ENCODE measurements at places on chromosomes 4 and X.

- DNase-seq: no peak
Observed at GRCh38 chrX:112834031-112834845, 6.4 kb downstream of the AMOT start.

DNA sequence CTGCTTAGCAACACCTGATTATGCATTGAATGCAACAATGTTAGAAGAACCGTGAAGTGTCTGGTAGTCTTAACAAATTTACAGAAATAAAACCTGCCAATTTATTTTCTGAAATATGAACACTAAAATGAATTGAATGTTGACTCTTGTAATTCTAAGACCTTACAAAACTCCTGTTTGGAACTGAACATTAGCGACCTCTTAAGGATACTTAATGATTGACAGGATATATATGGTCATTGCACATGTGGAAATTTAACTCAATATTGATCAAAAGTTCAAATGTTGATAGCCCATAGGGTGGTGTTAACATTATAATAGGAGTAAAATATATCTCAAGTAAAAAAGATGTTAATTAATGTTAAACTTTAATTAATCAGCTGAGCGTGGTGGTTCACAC, 79.1 kb downstream of the TECRL start:
- no peak for DNase-seq

DNA sequence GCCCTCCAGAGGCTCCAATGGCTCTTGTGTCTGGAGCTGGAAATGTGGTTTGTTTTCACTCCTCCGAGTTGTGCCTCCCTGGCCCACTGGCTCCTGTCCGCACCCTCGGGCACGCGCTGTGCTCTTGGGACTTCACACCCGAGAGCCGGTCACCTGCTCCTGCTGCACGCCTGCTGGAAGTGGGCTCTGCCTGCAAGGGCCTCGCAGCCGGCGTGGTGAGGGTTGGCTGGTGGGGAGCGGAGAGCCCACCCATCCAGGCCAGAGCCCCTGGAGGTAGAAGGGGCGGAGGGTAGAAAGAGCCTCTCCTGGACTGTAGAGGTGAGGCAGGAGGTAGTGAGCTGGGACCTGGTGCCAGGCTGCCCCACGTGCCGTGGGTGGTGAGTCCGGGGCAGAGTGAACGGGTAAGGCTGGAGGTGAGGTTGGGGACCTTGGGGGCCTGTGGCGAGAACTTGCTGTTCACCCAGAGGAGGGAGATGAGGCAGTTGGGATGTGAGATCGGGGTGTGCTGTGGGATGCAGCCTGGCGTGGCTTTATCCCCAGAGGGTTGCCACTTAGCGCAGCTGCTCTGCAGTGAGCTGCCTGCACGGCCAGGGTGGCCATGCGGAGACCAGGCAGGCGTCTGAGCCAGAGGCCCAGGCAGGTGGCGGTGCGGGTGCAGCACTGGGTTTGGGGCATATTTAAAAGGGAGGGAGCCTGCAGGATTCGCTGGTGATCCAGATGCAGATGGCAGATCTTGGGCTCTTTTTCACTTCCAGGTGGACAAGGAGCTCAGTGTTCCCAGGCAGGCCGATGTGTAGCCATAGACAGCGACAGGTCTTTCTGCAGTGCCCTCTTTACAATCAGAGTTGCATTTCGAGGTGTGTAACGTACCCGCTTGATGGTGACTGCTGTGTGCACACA, 48.8 kb downstream of the PCGF3 start:
- DNase-seq: no peak

GRCh38 chrX:104104676-104105075, 7.6 kb upstream of the ZCCHC18 start:
- no peak for DNase-seq

DNA sequence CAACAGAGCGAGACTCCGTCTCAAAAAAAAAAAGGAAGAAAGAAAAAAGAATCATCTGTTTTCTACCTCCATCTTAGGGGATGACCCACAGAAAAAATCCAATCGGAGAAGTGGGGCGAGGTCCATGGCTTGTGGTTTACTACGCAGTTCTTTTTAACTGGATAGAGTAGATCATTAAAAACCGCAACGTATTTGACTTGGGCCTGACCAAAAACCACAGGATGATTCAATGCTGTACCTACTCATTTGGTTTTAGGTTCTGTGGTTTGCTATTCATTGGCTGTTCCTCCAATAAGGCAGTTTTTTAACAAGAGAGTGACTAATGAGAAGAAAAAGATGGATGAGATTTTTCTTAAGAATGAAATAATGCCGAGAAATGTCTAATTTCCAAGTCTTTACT, 83.7 kb downstream of the FREM3 start:
- no peak for DNase-seq

DNA sequence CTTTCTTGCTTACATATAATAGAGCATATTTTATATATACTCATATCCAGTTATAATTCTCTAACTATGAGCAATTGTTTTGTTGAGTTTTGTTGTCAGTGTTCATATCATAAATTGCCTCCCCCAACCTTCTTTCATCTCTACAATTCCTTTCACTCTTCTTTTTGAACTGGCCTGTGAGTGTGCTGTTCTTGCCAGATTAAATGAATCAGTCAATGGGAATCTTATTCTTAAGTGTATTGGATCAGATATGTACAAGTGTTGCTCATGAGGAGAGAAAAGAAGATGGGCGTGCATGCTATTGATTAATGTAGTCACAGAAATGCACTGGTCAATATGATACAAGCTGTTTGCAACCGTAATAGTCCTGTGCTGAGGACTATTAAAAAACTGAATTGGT, 728.1 kb upstream of the MAGEB2 start:
- no peak for DNase-seq

- DNase-seq: no peak
Observed at GRCh38 chr4:100936661-100937375, 410.5 kb downstream of the PPP3CA start.

DNA sequence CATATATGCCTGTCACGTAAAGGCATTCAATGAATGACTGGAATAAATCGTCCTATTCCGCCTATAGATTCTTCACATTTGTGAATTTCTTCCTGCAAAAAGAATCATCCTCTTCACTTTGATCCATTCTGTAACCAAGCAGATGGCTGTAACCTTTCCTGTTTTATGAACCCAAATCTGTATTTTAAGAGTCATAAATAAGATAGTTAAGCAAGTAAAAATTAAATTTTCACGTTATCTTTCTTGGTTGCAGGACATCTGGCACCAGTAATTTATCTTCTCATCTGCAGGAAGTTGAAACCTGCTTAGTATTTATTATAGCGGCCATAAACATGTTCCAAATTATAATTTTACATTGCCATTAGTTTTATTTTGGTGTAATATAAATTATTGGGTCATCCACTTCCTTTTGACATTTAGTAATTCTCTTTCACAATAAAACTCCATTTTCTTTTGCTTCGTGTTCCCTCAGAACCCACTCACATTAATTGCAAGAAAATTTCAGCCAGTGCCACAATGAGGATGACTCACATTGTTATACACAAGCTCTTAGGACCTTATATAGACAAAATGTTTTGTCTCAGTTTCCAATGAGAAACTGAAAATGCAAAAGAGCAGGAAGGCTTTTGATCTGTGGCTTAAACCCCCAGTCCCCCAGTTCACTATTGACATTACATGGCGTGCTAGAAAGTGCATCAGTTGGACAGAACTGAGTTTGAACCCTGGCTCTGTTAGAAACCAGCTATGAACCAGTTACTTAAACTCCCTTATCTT, 51.1 kb downstream of the TMEM156 start:
- DNase-seq: peak; percentile 21

GRCh38 chr4:4871242-4871572, 11.7 kb downstream of the MSX1 start:
- no peak for DNase-seq

DNA sequence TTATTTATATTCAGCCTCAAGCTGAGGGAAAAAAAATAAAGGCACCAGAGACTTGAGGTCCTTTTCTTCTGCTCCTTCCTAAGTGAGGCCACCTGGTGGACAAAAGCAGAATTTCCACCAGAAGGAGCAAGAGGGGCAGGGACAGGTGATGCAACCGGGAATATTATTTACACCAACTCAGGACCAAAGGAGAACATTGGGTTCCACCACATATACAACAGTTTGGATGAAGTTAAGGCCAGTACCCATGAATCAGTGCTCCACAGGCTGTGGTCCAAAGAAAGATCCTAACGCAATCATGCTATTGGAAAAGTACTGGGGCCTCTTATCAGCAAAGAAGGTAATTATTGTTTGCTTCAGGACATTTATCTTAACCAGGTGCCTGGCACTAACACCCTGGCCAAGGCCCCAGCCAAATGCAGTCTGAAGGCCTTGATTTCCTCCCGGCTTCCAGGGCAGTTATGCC, 57.4 kb downstream of the TSC22D3 start:
- DNase-seq: peak; percentile 62

- no peak for DNase-seq
Observed at GRCh38 chr4:111618908-111619307, 526.3 kb upstream of the FAM241A start.

DNA sequence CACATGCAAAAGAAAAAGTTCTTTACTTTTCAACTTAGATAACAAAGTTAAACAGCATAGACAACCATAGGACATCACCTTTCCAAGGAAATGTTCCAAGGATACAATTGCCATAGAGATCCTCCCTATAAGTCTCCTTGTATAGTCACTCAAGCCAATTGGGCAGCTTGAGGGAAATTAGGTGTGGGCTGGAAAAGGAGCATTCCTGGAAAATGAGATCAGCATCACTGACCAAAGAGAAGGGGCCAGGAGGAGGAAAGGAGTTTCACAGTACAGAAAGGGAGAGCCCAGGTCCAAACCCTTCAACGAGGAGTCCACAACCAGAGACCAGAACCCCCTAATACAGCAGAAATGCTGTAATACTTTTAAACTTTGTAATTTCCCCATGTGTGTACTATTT, 91.5 kb upstream of the PPARGC1A start:
- no peak for DNase-seq

- DNase-seq: no peak
Observed at GRCh38 chr4:5378002-5378401, 326.7 kb downstream of the STK32B start.

GRCh38 chr4:67682266-67682665, 18.7 kb downstream of the UBA6 start:
- no peak for DNase-seq

- no peak for DNase-seq
Observed at GRCh38 chr4:133320576-133321170, 171.6 kb downstream of the PCDH10 start.

DNA sequence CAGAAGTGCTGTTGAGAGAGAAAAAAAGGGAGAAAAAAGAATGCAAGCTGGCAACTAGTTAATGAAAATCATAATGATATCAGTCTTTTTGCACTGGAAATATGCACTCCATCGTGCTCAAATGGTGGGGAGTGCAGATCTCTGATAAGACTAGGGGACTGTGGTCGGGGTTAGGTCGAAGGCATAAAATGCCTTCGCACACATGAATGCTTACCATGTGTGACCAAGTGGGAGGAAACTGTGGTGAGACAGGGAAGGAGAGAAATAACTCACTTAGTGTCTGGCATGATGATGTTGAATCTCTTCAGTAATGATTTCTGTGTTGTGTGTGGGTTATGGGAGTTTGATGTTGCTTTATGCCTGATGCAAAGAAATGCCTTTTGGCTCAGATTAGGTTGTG, 358.9 kb downstream of the FBXO8 start:
- no peak for DNase-seq

DNA sequence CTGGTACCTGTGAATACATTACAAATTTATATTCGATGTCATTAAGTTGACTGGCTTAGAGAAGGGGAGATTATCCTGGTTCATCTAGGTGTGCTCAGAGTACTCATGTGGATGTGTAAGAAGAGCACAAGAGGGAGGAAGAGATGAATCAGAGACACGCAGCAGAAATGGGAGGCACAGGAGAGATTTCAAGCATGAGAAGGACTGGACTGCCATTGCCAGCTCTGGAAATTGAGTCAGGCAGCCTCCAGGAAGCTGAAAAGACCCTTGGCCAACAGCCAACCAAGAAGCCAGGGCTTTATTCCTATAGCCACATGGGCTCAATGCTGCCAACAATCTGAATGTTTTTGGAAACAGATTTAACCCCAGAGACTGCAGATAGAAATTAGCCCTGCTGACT, 1390.0 kb downstream of the STIM2 start:
- no peak for DNase-seq

DNA sequence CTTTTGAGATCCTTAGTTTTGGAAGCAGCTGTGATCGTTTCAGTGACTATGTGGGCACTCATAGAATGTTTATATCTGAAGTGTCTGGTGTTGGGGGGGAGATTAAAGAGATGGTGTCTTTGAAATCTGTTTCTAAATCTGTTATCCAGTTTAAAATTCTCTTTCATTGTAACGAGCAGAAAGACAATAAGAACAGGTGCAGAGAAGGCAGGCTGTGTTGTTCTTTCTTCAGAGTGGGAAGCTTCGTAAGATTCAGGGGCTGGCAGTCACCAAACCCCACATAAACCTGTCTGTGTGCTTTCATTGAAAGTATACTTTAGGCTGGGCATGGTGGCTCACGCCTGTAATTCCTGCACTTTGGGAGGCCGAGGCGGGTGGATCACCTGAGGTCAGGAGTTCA, 16.3 kb upstream of the DHRSX start:
- DNase-seq: no peak

GRCh38 chr4:189049682-189050081, 891.0 kb upstream of the FRG1 start:
- DNase-seq: no peak

- DNase-seq: no peak
Observed at GRCh38 chr4:90105274-90105673, 21.9 kb upstream of the CCSER1 start.

GRCh38 chrX:49177873-49178480, 6.3 kb downstream of the PLP2 start:
- DNase-seq: no peak

DNA sequence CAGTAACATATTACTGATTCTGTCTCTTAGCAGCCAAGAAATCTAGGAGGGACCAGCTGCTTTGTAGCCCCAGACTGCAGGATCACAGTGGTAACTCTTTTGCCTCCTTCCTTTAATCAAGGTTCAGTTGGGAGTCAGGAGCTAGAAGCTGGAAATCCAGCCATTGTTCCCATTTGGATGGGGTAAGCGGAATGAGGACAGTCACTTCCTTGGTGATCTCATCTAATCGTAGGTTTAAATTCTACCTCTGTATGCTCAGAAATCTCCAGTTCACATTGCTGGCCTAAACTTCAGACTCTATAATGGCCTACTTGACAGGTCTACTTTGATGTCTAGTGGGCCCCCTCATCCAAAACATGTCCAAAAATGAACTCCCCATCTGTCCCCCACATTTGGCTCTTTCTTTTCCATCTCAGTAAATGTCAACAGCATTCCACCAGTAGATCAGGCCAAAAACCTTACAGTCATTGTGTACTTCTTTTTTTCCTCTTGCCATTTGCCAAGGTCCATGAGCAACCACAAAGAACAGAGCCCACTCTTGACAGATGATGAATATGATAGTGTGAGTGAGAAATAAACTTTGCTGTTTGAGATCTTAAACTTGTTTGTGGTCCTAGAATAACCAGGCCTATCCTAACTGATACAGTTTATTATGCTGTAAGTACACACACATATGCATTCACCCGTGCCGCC, 40.1 kb downstream of the WWC2 start:
- no peak for DNase-seq
